Activated naive CD4-positive, alpha-beta T cell treated with anti-CD3 and anti-CD28 coated beads, Interleukin-2, amount 50 U/mL, for 72 hours (primary cell): ENCODE measurements at places on chromosomes 3 and 15. TPM values are rescaled to one million over a fixed set of nuclear protein-coding genes. Genes with fewer than 3 reads are reported as not detected.

Gene ACTRT3
- 2.1 TPM for total RNA-seq

Gene ANKUB1
- not detected for total RNA-seq

DNA sequence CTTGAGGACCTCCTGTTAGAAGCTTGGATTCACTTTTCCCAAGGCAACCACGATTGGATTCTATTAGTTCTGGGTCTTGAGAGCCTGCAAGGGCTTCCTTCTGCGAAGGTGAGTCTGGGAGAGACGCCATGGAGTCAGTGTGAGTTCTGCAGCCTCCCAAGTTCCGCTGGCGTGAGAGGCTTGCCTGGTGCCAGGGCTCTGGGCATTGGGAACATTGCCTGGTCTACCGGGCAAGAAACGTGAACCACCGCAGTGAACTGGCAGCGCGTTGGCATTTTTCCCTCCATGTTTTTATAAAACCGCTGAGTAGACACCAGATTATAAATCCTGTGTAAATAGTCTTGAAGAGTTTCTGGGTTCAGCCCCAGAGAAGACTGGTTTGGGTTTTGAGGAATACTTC is 160.9 kb downstream of the IGF1R start:
- DNase-seq, result no peak

DNA sequence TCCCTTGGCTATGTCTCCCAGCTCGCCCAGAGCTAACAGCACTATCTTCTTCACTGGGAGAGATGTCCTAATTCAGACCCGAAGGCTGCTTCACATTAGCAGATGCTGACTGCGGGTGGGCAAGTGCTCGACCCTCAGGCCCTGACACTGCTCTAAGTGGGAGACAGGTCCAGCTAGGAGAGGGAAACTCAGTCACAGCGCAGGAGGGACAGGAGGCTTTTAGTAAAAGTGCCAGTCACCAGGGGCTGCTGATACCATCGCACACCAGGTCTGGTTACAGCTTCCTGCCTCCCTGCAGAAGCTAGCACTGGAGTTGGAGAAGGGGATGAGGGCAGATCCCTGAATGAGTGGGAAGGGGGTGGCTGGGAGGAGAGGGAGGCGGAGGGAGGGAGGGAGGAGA is 365.8 kb upstream of the RGMA start:
- no peak for DNase-seq

DNA sequence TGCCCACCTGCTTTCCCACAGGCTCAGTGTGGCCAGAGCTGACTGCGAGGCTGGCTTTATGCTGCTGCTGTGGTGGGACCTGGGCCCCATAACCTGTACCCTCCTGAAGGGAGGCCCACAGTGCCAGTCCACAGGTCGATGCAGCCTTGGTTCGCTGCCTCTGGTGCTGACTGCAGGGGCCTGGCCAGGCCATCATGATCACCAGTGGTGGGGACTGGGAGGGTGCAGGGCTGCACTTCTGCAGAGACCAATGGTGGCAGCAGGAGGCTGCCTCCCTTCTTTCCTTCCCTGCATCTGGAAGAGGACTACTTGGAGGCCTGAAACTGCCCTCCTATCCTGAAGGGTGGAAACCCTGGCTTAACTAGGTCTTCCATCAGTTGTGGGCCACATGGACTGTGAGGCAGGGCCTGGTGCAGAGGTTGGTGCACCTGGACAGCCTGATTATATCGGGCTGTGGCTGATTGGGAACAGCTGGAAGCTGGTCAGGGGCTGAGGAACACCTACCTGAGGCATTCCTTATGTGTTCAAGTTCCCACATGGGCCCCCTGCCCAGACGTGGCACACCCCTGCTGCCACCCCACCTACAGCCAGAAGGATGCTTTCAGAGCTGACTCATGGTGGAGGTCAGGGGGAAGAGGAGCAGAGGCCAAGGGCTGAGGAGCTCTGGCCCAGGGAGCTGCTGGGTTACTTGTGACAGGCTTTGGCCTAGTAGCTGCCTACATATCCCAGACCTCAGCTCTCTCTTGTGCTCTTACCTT is 29.8 kb downstream of the POMGNT2 start:
- DNase-seq, result no peak

- no peak for DNase-seq
Measured at GRCh38 chr15:65981837-65982626, 112.7 kb downstream of the RAB11A start.

DNA sequence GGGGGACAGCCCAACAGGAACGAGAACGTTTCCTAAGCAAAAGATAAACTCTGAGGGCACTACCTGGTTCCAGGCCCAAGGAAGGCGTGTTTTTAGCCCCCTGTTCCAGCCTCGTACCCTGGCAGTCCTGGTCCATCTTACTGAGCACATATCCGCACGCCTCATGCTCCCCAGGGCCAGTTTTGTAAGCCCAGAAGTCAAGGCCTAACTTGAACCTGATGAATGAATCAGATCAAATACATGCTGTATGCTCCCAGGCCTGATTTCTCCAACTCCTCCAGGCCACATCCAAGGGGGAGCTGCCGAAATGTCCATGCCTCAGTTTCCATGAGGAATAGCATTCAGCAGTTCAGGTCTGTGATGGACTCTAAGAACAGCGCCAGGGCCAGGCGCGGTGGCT is 14.3 kb upstream of the DOCK3 start:
- no peak for DNase-seq

DNA sequence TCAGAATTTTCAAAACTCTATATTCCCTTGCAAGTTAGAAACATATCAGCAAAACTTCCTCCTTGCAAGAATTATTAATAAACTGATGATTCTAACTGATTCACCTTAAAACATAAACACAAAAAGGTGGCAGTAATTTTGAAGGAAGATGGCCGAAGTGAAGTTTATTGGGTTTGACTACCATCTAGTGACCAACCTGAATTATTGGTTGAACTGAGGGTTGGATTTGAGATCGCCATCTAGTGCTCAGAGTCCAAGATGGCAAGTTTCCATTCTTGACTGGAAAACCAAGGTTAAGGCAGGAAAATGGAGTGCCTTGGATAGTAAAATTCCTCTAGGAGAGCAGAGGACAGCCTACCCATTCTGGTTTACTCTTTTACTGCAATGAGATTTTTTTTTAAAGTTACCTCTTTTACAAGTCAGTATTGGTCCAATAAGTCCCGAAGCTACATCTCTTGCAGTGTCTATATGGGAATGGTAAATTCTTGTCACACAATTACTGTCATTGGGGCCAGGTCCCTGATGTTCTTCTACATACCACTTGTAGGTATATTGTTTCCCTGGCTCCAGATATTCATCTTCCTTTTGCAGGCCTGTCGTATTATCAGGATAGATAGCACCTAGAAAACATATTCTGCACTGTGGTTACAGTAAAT is 51.6 kb upstream of the CP start:
- DNase-seq, result no peak

- DNase-seq, result no peak
Measured at GRCh38 chr3:8631661-8632060, 12.9 kb downstream of the SSUH2 start.

Gene MAGEF1
- 5.3 TPM for total RNA-seq

GRCh38 chr15:32685576-32685975 is 32.2 kb upstream of the GREM1 start:
- DNase-seq, result no peak

- DNase-seq, result no peak
Measured at GRCh38 chr15:71781179-71781964, 29.0 kb upstream of the NR2E3 start.

GRCh38 chr15:33737687-33738601 is 230.4 kb upstream of the CHRM5 start:
- DNase-seq, result no peak

Gene BFSP2
- not detected for total RNA-seq

Gene MESP2
- not detected for total RNA-seq

- no peak for DNase-seq
Measured at GRCh38 chr15:68277131-68277602, 378 bp upstream of the FEM1B start.

GRCh38 chr15:94722024-94722636 is 490.8 kb downstream of the MCTP2 start:
- DNase-seq, result no peak

DNA sequence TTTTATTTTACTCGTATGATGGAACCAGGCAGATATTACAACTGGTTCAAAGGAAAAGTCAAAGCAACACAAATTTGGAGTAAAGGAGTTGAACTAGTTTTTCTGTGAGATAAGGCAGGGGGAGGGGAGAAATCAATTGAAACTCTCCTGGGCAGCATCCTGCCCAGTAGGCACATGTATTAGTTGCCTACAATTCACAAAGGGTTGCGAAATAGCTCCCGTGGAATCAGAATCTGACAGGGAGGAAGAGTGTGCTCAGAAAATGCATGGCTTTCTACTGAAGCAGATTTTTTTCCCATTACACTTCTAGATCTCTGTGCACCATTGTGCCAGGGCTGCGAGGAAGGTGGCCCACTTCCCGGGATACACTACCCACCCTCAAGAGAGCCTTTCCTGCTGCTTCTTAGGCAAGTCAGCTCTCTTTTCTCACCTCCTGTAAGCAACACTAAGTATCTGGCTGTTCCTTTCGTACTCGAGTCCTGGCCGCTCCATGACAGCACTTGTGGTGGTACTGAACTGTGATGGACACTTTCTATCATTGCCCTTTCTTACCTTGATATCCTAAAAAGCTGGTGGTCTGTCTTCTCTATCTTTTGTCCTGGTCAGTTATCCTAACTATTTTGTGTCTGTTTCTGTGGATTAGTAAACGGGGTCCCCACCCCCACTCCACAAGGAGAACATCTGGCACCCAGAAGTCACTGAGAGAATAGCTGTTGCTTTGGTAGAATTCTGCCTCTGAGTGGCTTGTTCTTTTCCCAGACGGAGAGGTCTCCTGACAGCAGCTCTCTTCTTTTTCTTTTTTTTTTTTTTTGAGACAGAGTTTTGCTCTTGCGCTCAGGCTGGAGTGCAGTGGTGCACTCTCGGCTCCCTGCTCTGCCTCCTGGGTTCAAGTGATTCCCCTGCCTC is 74.8 kb downstream of the RPL39L start:
- no peak for DNase-seq

Gene CIDEC
- total RNA-seq, result not detected

Gene C15orf62
- 0.52 TPM for total RNA-seq

DNA sequence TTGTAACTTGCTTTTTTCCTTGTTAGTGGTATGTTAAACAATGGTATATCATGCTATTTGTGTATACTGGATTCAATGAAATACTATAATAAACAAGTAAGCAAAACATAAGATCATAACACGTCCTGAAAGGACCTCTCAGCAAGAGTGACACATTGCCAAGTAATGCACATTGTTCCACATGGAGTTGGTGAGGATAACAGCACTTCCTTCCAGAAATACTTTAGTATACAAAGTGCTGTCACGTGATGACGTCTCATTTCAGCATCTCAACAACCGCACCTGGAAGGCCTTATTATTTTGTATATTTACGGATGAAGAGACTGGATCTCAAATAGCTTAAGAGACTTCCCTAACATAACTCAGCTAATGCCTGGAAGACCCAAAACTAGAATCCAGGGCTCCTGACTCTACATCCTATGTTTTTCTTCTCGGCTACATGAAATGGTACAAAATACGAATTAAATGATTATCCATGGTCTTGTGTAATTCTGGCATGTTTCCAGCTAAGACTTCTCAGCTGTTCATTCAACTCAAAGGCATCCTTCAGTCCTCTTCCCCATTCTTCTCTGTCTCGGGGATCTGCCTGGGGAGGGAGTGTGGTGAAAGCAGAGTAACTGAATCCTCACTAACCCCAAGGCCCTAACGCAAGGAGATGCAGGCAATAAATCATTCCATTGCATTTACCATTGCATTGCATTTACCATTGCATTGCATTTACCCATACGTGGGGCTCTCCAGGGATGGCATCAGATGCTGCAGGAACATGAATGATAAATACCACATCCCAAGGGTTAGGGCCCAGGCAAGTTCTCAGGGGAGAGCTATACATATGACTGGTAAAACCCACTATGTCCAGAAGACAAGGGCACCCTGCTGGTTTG is 79.2 kb downstream of the LIPC start:
- no peak for DNase-seq

GRCh38 chr15:66886241-66886675 is 179.1 kb upstream of the SMAD3 start:
- DNase-seq, result no peak

- DNase-seq, result no peak
Measured at GRCh38 chr3:22475665-22476240, 724.7 kb upstream of the ZNF385D start.

- DNase-seq, result no peak
Measured at GRCh38 chr3:178969004-178969700, 102.5 kb downstream of the ZMAT3 start.

Gene GOLGA8Q
- total RNA-seq, result 1.6 TPM

DNA sequence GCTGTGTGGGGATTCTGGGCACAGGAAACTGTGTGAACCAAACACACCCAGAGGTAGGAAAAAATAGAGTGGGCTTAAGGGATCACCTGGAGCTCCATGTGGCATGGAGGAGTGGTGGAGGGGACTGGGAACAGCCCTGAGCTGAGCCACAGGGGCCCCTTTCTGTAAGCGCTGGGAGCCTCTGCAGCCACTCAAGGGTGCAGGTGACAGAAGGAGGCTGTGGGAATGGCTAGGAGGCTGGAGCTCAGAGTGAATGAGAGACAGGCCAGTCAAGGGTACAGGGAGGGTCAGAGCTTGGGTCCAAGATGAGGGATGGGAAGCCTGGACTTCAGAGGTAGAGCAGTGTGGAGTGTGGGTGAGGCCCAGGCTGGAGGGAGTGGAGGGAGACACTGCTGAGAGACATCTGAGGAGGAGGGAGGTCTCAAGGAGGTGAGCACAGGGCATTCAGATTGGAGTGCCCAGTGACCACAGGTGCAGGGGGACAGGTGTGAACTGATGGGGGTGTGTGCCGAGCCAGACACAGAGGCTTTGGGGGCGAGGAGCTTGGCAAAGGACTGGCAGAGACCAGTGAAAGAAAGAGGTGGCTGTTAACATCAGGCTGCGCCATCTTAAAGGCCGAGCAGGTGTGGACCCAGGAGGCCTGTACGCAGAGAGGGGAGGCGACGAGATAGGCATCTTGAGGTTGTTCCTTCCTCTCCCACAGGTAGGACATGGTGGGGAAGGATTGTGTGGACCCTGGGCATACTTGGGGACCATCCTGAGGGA is 56.8 kb downstream of the FGD5 start:
- DNase-seq, result no peak

DNA sequence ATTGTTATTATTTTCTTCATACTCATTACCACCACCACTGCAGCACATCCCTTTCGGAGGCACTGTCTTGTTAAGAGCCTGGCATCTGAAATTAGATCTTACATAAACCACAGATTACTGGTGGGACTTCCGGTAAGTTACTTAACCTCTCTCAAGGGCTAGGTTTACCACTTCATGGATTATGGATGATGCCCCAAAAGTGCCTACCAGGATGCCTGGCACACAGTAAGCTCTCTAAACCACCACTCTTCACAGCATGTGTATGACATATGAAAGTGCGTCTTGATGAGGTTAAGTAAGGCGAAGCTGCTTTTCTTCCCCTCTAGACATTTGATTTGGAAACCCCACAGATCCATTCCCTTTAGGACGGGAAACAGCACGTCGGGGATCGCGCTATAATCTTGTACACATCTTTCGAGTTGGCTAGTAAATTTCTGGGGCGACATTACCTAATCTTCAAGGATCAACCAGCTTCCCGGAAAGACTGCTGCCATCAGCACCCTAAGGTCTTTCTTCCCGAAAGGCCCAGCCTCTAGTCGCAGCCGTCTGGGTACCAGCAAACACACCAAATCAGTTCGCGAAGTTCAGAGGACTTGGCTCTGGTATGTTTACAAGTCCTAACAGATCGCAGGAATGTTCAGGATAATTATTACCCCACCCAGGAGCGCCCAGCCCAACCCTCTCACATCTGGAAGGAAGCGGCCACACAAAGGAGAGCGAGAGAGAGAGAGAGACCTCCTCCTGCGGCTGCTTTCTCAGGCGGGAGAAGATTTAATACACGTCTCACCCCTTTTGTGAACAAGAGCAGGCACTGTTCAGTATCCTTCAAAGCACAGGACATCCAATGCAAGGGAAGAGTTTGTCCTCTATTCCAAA is 155.1 kb upstream of the FRMD4B start:
- no peak for DNase-seq

Gene CD200
- total RNA-seq, result 63.3 TPM

Gene FEZF2
- total RNA-seq, result not detected
